ENCODE measurements at places on chromosomes 2 and 18.

- no peak for DNase-seq
Observed at GRCh38 chr2:348361-348916, 60.5 kb upstream of the ALKAL2 start.

- DNase-seq, result no peak
Observed at GRCh38 chr2:205731583-205731981, 49.3 kb downstream of the NRP2 start.

GRCh38 chr2:37625156-37625555 lies 46.3 kb downstream of the CDC42EP3 start:
- DNase-seq, result no peak

- no peak for DNase-seq
Observed at GRCh38 chr2:39779341-39779851, 338 bp upstream of the THUMPD2 start.

DNA sequence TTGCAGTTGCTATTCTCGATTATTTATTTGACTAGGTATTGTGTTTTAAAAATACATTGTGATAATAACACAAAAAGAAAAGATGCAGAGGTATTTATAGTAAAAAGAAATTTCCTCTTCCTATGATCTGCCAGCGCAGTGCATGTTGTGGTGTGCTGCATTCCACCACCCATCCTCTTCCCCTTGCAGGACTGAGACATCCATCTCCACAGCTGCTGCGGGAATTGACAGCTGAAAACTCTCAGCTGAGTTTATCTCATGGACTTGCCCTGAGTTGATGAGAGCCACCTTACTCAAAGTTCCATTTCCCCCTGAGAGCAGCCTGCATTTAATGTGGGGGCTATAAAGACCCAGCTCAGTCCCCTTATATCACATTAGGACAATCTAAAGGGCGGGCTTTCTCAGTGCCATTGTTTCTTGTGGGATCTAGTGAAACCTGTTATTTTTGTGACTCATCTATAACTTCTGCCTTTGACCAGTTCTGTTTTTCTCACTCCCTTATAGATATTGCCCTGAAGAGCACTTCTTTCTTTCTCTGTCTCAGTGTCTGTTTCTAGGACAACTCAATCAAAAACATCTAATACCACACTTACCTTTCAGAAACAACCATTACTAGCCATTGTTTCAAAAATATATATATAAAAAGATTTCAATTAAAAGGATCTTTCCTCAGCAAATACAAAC lies 698.5 kb downstream of the NR4A2 start:
- DNase-seq, result no peak
